ENCODE measurements at places on chromosomes 3 and 15.

DNA sequence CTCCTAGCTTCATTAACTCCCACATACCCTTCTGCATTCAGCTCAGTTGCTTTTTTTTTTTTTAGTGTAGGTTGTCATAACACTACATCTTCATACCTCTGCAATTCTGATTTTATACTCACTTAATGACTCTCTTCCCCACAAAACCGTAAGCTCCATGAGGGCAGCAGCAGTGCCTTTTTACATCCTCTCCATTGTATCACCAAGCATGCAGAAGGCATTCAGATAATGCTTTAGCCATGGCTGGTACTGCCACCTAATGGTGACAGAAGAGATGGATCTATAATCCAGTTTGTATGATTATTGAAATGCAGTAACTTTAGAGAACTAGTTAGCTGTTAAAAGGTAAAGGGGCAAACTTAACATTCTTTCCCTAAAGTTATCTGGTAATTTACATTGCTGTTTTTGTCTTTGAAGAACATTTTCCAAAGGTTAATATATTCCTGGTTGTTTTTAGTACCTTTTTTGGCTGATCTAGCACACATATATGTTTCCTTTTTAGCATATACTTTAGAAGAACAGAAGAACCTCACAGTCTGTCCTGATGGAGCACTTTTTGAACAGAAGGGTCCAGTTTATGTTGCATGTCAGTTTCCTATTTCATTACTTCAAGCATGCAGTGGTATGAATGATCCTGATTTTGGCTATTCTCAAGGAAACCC lies 36.8 kb downstream of the ATP1B3 start:
- peak; percentile 29 for DNase-seq

GRCh38 chr3:122975924-122976293 lies 51.7 kb downstream of the SEMA5B start:
- DNase-seq, result no peak

DNA sequence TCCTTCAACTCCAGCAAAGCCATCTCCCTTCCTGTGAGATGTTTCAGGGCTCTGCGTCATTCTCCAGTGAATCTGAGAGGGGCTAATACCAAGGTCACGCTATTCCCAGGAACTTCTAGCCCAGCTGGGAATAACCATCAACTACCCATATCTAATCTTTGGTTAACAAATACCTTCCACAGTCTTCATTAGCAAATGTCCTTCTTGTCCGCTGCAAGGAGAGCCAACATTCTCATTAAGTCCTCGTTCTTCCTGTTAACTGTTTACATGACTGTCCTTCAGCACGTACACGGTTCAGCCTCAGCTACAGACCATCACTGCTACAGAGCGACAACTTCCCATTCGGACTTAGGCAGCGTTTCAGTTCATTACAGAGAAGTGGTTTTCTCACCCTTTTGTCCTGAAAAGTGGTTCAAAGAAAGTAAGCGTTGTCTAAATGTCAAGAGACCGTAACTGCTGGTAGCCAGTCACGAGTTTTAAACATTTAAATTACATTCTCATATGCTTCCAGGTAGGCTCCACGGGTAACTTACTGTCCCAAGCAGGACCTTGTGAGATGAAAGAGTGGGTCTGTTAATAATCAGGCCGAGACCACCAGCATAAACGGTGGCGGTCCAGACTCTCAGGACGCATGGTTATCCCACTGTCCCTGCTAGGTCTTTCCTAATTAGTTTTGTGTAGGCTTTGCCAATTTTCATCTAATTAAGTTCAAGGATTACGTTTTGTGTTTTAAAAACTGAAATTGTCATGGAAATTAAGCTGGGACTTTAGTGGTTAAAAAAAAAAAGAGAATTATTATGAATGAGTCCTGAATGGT lies 63.8 kb downstream of the CHSY1 start:
- DNase-seq, result peak; percentile 94

DNA sequence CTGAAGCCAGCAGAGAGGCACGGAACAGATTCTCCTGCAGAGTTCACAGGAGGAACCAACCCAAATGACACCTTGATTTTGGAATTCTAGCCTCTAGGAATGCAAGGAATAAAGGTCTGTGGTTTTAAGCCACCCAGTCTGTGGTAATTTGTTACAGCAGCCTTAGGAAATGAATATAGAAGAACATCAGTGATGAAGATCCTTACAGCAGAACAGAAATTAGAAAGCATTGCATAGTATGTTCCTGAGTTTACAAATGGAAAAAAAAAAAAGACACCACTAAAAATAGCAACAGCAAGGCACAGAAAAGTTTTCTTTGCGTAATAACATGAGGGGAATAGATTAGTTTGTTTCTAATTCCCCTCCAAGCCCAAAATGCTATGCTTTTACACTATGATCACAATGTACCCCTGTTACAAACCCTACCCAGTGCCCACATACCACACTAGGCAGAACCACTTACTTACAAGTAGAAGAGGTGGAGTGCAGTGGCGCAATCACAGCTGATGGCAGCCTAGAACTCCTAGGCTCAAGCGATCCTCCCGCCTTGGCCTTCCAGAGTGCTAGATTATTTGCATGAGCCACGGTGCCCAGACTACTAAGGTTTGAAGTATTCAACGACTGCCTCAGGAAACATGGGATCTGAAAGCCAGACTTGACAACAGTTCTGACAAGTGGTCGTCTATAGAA lies 84.3 kb downstream of the SHQ1 start:
- no peak for DNase-seq

- DNase-seq, result no peak
These were observed 499.1 kb downstream of the MAGI1 start for GRCh38 chr3:65539616-65540015.

- no peak for DNase-seq
These were observed 26.3 kb upstream of the BNC1 start for GRCh38 chr15:83310521-83311456.

Data from AG09309 (cell line).